ENCODE measurements at places on chromosomes 11 and 22.
A peak's percentile ranks its signal among the peaks of the same experiment; 100 is the strongest.

- DNase-seq, result no peak
Measured at GRCh38 chr11:37968148-37968547, 1370.1 kb upstream of the RAG2 start.

DNA sequence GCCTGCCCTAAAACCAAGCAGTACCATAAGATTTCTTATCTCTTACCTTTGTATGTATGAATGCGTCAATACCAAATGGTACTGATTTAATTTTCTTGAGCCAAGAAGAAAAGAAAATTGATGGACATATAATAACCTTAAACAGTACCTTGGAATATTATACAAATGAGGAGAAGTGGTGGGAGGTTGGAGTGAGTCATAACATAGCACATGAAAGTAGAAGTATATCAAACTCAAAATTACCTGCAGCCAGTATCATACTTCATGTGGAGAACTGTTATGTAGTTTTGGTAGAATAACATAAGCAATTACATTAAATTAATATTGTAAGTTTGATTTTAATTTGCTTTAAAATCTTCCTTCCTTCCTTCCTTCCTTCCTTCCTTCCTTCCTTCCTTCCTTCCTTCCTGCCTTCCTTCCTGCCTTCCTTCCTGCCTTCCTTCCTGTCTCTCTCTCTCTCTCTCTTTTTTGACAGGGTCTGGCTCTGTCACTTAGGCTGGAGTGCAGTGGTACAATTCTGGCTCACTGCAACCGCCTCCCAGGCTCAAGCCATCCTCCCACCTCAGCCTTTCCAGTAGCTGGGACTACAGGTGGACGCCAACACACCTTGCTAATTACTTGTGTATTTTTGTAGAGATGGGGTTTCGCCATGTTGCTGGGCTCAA is 460.9 kb upstream of the CCDC90B start:
- DNase-seq, result no peak

GRCh38 chr11:115347106-115347505 is 157.1 kb downstream of the CADM1 start:
- no peak for DNase-seq

GRCh38 chr11:126387857-126388256 is 32.4 kb downstream of the ST3GAL4 start:
- no peak for DNase-seq

DNA sequence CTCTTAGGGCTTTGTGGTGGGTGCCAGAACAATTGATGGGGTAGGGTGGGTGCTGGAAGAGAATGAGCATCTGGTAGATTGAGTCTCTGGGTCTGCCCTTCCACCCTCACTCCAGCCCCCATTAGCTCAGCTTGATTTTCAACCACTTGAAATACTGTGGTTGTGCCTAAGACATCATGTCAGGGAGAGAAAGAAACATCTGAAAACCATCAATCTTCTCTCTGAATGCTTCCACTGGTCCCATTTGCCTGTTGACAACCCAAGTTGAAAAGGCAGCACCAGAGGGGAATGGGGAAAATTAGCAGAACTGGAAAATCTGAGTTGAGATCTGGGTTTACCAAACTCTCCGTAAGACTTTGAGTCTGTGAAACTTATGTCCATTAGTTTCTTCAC is 26.1 kb downstream of the CD44 start:
- DNase-seq, result no peak

DNA sequence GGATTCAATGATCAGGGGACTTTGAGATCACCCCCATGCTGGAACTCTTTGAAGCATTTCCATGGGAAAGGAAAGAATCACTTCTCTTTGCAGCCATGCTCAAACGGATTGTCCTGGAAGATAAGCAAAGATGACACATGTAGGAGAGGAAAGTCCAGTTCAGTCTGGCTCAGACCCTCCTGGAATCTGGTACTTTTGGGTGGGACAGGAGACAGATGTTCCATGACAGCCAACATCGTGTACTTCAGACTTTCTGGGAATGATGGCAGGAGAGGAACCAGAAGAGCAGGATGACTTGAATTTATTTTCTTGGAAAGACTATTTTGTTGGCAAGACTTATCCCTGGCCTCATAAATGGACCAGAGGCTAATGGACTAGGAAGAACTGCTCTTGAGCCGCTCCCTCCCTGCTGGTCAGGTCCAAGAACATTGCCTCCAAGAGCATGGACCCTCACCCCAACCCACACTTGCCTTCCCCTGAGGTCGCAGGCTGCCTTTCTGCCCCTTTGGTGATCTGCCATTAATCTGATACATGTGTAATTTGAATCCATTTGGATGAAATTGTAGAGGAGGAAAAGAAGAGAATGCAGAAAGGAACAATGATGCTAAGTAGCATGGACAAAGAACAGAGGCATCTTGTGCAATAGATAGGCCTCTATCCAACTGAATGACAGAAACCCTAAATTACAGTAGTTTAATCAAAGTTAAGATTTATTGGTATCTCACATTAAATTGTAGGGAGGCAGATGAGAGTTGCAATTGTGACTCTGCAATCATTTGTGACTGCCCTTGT is 201.0 kb downstream of the SNX19 start:
- no peak for DNase-seq

GRCh38 chr11:113690619-113691569 is 15.2 kb downstream of the TMPRSS5 start:
- DNase-seq, result no peak

DNA sequence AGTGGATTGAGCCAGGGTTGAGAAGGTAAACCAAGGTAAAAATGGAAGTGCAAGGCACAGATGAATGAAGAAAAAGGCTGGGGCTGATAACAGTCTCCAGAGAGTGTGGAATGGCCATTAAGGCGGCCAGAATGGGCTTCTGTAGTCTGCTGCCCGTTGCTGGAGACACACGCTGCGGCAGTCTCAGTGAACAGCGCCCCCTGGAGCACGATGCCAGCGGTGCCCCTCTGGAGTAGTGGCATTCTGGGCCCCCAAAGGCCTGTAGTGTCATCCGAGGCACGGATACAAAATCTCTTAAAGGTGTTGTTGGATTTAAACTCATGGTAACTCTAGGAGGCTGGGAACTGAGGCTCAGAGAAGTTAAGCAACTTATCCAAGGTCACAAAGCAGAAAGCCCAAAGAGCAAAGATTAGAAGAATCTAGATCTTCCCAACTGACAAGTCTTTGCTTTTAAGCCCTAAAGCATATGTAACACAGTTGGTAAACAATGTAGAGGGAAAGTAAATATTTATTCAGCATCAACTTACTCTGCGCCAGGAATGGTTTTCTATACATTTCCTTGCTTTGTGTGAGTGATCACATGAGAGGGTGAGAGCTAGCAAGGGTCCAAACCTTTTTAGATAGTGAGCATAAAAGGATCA is 18.2 kb downstream of the KCNJ1 start:
- peak; percentile 62 for DNase-seq

DNA sequence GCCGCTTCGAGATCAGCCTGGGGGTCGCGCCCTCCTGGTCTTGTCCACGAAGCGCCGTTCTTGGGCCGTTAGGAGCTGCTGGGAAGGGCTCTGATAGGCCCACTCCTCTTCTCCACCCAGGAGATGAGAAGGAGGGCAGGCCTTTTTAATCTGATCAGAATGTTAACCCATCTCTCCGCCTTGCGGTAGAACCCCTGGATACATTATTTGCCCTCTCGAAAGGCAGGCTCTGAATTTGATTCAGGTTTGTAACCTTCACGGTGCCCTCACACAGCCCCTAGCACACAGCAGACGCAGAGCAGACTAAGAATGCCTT is at the start of gene CCDC83:
CCDC83 (plus strand) TSS at position 43 of the 316 bp plus-strand sequence. CDS start 9,741 bp downstream, outside the sequence.
- DNase-seq, result no peak

DNA sequence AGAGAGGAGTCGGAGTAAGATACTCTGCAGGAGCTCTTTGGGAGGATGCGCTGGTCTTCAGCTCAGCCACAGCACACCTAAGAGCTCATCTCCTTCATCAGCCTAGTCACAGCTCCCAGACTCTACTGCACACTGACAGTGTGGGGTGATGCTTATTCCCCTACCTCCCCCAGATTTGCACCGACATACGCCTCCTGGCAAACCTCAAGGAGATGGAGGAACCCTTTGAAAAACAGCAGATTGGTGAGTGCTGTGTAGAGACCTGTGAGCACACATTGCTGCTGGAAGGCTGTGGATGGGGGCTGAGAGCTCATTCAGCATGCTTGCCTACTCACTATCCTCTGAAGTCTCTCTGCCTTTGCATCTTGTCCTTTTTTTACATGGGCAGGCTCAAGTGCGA is 9.3 kb upstream of the SGSM3 start:
- DNase-seq, result no peak

- no peak for DNase-seq
Measured at GRCh38 chr22:45726081-45726480, 54.4 kb downstream of the ATXN10 start.

DNA sequence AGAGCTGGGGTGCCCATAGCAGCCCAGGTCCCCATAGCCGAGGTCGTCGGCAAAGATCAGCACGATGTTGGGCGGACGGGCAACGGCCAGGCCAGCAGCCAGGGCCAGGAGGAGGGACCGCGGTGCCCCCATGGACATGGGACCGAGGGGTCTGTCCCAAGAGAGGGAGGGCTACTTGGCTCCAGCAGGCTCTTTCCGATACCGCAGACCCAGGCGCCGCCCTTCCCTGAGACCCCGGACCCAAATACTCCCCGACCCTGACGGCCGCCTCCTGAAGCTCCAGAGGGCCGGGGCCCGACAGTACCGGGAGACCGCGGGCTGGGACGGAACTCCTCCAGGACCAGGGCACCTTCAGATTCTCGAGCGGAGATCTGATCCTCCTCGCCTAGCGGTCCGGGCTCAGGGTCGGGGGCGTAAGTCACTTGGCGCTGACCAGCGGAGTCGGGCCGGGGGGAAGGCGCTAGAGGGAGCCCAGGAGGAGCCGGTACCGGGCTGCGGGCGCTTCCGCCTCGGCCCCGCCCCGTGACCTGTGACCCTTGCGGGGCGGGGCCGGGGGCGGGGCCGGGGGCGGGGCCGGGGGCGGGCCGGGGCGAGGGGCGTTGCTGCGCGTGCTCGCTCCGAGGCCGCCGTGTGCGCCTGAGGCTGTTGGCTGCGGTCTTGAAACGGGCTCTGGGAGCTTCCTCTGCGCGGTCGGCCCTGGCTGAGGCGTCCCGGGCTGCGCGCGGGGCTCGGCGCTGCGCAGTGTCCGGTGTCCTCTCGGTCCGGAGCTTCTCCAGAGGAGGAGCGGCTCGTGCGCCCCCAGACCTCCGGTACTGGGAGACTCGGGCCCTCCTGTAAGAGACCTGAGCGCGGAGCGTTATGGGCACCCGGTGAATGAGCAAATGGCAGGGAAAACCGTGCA is at the start of gene ARSA:
ARSA (minus strand) TSS at position 511 of the 901 bp plus-strand sequence; CDS start at position 138, 373 bp downstream.
- peak; percentile 86 for DNase-seq

GRCh38 chr22:30216710-30217109 is 29.8 kb downstream of the LIF start:
- DNase-seq, result no peak

DNA sequence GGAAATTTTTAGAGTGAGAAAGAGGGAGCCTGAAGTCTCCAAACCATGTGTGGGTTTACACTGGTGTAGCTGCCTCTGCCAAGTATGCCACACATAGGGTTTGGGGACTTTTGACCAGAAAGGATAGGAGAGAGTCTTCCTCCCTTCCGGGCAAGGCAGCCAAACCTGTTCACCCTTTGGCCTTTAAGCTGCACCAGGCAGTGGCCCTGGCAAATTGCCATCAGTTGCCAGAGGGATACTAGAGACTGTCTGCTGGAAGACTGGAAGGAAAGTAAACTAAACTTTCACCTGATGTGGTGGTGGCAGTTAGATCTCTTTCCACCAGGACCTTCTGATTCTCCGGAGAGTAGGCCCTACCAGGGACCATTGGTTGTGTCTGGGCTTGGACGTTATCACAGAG is 1263.2 kb downstream of the FAM181B start:
- DNase-seq, result no peak

DNA sequence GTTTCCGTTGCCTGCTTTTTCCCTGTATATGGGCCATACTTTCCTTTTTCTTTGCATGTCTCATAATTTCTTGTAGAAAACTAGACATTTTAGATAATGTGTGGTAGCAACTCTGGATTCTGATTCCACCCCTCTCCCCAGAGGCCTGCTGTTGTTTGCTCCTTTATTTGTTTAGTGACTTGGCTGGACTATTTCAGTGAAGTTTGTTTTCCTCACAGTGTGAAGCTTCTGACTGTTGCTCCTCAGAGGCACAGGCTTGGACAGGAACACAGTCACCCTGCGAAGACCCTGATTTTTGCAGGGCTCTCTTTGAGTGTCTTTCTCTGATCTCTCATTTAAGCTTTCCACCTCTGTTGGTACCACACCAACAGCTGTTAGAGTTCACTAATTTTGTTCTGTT is 72.5 kb downstream of the SWAP70 start:
- no peak for DNase-seq

GRCh38 chr11:115169251-115169650 is 335.0 kb downstream of the CADM1 start:
- no peak for DNase-seq

DNA sequence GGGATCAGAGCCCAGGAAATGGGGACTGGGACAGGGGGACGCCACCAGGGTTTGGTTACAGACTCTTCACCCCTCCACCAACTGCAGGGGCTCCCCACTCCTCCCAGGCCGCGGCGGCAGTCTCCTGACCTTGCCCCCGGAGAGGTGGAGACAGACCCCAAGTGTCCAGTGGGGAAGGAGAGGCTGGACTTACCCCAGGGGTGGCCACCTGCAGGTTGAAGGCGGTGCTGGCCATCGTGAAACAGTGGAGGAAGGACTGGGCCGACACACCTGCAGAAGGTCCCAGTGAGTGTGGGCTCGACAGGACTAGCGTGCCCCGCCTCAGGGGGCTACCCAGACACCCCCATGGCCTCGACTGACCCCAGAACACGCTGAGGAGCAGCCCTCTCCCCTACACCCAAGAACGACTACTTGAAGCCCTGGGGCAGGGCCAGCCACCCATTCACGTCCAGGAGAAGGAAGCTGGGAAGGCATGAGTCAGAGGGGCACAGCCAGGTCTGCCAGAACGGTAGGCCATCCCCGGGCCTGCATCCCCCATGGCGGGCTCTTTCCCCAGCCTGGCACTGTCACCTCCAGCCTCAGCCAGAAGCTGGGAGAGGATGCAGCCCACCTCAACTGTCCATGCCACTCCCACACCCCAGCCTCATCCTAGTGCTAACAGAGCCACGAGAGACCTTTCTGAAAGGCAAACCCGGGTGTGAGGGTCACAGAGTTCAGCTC is 2.3 kb downstream of the GATD1 start:
- no peak for DNase-seq

- DNase-seq, result peak; percentile 63
Measured at GRCh38 chr11:71139516-71140205, 112.7 kb downstream of the SHANK2 start.

DNA sequence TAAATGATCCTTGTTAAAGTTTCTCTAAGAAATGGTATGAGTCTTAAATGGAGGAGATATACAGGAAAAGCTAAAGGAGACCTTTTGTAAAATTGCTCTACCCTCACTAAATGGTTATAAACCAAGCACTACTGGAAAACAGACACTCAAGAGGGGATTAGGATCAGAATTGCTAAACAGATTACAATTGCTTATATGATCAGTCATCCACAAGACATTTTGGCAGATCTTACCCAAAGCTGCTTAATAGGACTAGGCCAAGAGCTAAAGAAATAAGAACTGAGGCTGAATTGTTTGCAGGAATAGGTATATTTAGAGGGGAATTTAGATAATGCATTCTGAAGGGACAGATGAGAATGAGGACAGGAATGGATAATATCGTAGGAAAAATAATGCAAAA is 9.5 kb downstream of the HARBI1 start:
- no peak for DNase-seq

GRCh38 chr22:27842201-27842600 is 40.6 kb upstream of the MN1 start:
- DNase-seq, result no peak

- DNase-seq, result no peak
Measured at GRCh38 chr11:117868815-117869561, 7.5 kb downstream of the FXYD6 start.

GRCh38 chr22:30371981-30372380 is 15.2 kb downstream of the CCDC157 start:
- DNase-seq, result no peak

Measured in heart right ventricle (tissue), 16 donors.